ENCODE measurements at places on chromosomes 3 and 15. TPM values are rescaled to one million over a fixed set of nuclear protein-coding genes. Genes with fewer than 3 reads are reported as not detected.

The CGGBP1 gene
- total RNA-seq = 69.2 TPM

The SERPINI2 gene
- total RNA-seq = not detected

The KLHL6 gene
- 4.7 TPM for total RNA-seq

The FBXL22 gene
- 0.71 TPM for total RNA-seq

The TRIM71 gene
- total RNA-seq = 0.40 TPM

The RARB gene
- total RNA-seq = 15.2 TPM

Data from sciatic nerve (tissue), 2 donors.